ENCODE measurements at places on chromosomes 5 and 9.

DNA sequence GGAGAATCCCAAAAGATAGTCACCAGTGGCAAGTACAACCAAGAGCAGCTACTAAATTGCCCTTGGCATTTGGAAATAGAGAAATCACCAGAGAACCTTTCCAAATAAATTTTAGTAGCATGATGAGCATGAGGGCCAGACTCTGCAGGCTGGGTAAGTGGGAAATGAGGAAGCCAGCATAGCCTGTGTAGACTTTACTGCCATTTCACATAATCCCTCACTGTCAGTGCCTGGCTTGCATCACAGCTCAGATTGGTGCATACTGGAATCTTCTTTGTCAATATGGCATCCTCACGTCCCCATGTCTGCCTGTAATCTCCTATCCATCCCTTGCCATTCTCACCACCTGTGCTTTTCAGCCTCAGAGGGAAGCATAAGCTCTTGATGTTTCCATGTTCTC is 14.5 kb downstream of the GRAMD2B start:
- no peak for DNase-seq

DNA sequence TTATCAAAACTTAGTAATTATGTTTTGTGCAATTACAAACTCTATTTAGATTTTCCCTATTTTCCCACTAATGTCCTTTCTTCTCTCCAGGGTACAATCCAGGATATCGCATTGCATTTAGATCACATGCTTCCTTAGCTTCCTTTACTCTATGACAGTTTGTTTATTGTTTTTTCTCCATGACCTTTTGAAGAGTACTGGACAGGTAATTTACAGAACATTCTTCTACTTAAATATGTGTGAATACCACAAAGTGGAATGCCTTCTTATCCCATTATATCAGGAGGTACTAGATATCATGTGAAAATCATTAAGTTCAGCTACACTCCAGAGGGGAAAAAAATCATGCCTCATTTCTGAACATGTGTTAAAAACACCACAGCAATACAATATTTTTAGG is 776.6 kb upstream of the CDH9 start:
- DNase-seq = no peak

- DNase-seq = no peak
These were observed 93.2 kb upstream of the PHYKPL start for GRCh38 chr5:178325679-178326373.

DNA sequence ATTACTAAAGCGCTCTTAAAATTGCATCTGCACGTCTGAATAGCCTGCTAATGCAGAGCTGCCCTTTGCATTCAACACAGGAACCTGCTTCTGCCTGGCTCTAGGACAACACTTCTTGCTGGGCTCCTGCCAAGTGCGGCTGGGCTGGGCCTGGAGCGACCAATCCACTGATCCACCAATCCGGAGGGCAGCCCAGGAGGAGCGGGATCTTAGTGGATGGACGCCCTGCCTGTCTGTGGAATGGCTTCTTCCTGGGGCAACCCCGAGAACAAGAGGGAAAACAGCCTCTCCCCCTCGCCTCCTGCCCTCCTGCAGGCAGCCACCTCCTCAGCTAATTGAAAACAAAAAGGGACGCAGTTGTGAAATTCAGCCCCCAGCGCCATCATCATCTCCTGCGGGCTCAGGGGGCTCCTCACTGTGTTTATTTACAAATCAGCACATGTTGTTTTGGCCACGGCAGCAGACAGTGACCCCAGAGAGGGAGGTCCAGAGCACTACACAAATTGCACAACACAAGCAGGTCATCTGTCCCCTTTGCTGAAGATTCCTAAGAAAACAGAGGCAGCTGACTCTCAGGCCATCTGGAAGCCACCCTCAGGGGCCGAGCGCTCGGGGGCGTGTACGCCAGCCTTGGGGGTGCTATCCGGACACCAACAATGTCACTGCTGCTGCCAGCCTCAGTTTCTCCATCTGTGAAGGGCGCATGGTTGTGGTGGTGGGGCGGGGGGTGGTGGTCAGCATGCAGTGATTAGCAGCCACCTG is 57.3 kb downstream of the GADD45G start:
- DNase-seq = no peak

- no peak for DNase-seq
These were observed 8.7 kb downstream of the SHROOM1 start for GRCh38 chr5:132821791-132822190.

- no peak for DNase-seq
These were observed 353.2 kb downstream of the PRR16 start for GRCh38 chr5:120817044-120817985.

- no peak for DNase-seq
These were observed 173.8 kb downstream of the SGCD start for GRCh38 chr5:156500755-156501154.

DNA sequence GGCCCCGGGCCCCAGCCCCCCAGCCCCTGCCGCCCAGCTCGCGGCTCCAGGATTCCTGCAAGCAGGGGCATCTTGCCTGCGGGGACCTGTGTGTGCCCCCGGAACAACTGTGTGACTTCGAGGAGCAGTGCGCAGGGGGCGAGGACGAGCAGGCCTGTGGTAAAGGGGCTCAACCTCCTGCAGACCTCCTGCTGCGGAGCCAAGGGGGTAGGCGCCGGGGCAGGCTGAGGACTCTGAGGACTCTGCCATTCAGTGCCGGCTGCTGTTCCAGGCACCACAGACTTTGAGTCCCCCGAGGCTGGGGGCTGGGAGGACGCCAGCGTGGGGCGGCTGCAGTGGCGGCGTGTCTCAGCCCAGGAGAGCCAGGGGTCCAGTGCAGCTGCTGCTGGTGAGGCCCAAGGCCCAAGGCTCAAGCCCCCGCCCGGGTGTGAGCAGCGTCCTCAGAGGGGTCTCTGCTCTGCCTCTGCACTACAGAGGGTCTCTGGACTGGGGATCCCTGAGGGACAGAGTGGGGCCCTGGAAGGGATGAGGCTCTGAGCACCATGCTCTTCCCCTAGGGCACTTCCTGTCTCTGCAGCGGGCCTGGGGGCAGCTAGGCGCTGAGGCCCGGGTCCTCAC is 3.4 kb downstream of the MAMDC4 start:
- no peak for DNase-seq

DNA sequence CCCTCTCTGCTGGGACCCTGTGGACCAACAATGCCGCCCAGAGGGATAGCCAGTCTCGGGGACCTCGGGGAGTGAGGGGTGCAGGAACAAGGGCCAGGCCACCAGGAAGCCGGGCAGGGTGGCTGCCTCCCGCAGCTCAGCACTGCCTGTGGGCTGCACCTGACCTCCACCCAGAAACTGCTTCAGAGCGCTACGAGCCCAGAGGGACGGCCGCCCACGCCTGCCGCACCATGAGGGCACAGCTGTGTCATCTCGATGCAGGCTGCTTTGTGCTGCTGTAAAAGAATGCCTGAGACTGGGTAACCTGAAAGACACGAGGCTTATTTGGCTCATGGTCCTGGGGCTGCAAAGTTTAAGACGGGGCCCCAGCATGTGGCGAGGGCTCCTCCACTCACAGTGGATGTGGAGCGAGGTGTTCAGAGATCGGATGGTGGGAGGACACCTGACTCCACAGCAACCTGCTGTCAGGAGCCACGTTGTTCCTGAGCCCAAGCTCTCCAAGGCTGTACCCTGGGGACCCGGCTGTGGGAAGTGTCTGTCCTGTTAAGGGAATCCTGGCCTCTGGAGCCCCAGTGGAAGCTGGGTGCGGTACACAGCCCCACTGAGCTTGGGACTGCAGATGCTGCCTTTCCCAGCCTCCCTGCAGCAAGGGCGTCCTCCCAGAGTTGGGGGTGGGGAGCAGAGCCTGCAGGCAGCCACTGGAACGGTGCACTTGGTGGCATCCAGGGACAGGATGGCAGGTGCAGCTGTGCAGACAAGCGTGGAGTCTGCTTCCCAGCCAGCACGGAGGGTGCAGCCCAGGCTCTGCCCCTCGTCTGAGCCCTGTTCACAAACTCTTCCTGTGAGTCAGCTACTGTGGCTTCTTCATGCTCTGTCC is 11.8 kb upstream of the ZDHHC11 start:
- no peak for DNase-seq

GRCh38 chr5:54049144-54049543 is 261.2 kb downstream of the ARL15 start:
- no peak for DNase-seq

GRCh38 chr5:123440456-123441181 is 17.4 kb upstream of the CEP120 start:
- DNase-seq = no peak

DNA sequence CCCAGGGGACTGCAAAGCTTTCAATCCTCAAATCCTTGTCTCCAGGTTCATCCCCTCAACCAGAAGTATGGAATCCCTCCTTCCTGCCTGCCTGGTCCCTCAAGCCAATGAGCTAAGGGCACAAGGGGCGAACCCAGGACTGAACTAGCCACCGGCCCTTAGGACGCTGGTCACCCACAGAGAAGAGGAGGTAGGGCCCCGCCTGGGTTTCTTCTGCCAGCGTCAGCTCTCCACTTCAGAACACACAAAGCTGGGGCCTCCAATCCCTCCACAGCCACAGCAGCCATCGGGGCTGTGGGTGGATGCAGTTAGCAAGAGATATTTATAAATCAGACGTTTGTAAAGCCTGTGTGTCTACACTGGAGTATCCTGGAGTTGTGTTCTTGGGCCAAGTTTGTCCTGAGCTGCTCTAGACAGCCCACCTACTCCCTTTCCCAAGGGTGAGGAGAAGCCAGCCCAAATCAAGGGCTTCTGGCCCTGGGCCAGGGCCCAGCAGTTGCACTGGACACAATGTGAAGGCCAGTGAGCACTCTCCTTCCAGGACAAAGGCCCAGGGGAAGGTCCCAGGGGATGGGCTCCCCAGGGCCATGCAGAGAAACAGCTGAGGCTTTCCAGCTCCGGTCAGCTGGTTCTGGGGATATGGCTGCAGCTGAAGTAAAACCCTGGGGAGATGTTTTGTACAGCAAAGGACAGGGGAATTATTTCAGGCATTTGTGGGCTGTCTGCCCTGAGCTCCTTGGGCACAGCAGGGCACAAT is 18.9 kb downstream of the AMBP start:
- no peak for DNase-seq

- no peak for DNase-seq
These were observed 256.1 kb downstream of the NR3C1 start for GRCh38 chr5:143147383-143147782.

DNA sequence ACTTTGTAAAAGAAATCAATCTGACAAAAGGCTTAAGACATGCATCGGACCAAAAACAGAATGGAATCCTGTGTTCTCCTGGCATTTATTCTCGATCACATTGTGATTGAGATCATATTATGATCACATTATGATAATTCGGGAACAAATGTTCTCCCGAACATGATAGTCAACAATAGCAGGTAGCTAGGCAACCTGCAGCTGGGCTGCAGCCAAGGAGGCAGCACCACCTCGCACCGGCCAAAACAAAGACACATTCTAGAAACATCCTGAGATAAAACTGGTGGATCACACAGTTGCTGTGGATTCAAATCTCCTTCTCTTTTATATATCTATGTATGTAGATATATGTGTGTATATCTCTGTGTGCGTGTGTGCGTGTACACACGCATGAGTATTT is 480.6 kb upstream of the CYLC2 start:
- no peak for DNase-seq

- peak; percentile 55 for DNase-seq
These were observed 34.3 kb upstream of the RPS23 start for GRCh38 chr5:82312373-82312856.

GRCh38 chr5:178237431-178238312 is 5.1 kb upstream of the PHYKPL start:
- DNase-seq = no peak

DNA sequence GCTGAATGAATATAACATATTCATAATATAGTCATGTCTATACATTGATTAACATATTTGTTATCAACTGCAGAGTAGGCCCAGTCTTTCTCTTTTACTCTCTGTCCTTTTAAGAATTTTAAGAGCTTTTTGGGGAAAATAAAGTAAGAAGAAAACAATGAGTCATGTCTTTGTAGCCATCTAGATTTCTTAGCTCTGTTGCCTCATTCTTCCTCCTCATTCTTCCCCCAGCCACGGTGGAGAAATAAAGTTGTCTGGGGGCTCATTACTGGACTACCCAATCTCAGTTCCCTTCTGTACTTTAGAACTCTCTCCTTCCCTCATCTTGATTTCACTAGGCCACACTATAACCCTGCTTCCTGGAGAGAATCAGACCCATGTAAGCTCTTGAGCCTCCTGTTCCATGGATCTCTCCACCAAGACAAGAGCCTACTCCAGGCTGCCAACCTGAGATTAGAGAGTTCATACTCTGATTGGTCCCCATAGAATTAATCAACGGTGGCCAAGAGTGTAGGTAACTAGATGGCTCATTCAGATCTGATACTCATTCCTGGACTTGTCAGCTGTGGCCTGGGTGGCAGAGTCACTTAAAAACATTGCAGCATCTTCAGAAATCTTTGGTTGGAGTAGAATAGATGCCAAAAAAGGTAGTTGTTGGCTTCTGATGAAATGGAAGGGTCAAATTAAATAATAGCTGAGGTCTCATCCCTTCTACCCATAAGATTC is 44.2 kb downstream of the ITGA1 start:
- DNase-seq = no peak

DNA sequence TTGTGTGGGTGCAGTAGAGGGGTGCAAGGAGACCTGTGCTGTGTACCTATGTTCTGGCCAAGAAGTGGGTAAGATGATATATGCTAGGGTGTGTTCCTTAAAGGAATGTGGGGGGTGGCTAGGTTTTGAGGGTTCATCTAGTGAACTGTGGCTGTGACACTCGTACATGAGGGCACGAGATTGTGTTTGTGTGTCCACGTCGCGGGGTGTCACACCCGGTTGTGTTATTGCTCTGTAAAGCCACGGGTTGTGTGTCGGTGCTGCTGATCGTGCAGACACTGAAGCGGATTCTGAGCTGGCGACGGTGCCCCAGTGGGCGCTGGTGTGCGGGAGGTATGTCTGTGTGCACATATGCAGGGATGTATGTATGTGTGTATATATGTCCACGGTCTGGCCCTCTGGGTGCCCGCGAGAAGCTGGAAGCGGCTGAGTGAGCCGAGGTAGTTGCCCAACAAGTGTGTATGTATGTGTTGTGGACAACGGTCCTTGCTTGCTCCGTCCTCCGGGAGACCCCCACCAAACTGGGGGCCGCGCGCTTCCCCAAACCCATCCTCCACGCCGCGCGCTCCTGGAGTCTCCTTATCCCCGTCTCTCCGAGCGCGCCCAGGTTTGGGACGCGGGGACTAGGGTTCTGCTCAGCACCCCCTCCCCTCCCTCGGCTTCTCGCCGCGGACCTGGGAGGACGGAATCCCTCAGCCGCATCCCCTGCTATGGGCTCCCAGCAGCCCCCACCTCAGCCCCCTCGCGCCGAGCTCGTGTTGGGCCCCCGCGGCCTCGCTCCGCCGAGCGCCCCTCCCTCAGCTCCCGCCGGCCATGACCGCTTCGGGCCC is 639 bp downstream of the PCDH1 start:
- peak; percentile 16 for DNase-seq

DNA sequence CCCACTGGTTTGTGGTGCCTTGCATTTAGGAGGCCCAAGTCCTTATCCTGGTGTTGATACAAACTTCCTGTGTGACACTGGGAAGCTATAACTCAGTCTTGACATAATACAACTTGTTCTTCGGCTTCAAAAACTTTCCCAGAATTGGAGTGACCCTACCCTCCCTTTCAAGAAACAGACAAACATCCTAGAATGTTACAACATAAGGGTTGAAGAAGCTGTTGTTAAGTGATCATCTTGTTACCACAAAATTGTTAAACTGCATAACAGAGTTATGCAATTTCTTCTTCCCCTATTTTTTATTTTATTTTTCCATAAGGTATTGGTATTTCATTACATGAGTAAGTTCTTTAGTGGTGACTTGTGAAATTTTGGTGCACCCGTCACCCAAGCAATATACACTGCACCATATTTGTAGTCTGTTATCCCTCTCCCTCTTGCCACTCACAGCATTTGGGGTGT is 21.3 kb downstream of the TLR4 start:
- no peak for DNase-seq

Data from activated CD4-positive, alpha-beta T cell treated with anti-CD3 and anti-CD28 coated beads, Interleukin-10, Interleukin-2, amounts not matched to agents 100 ng/mL and 50 ng/mL, durations not matched to agents 16 hours and 8 hours (primary cell).